ENCODE measurements at places on chromosomes 16 and 17. TPM values are rescaled to one million over a fixed set of nuclear protein-coding genes. Genes with fewer than 3 reads are reported as not detected.

The PDE6G gene
- not detected for total RNA-seq

The MYOCD gene
- total RNA-seq, result 11.7 TPM

The SCIMP gene
- total RNA-seq, result 0.45 TPM

The C1QTNF1 gene
- 2.7 TPM for total RNA-seq

The CNGB1 gene
- total RNA-seq, result 0.04 TPM

The RNF213 gene
- 67.9 TPM for total RNA-seq

The PLXDC1 gene
- 5.7 TPM for total RNA-seq

The GUCY2D gene
- total RNA-seq, result not detected

The WNT9B gene
- total RNA-seq, result not detected

DNA sequence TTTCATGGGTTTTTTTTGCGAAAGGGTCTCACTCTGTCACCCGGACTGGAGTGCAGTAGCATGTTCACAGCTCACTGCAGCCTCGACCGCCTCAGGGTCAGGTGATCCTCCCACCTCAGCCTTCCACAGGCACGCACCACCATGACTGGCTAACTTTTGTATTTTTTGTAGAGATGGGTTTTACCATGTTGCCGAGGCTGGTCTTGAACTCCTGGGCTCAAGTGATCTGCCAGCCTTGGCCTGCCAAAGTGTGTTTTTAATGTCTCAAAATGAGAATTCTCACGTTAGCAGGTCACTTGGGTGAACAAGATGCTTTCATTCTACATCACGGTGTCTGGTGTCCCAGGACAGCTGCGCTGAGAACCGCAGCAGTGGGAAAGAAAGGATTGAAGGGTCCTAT, 3.2 kb downstream of the FBXO31 start:
- peak overlapping the region; percentile 28 for H3K27ac ChIP-seq
- no peak for DNase-seq
- peaks cover 5% of the 10 kb centered on the region for H3K36me3 ChIP-seq
- H3K27me3 ChIP-seq, result no peaks in the 10 kb centered on the region
- H3K4me3 ChIP-seq, result no peak overlapping the region

DNA sequence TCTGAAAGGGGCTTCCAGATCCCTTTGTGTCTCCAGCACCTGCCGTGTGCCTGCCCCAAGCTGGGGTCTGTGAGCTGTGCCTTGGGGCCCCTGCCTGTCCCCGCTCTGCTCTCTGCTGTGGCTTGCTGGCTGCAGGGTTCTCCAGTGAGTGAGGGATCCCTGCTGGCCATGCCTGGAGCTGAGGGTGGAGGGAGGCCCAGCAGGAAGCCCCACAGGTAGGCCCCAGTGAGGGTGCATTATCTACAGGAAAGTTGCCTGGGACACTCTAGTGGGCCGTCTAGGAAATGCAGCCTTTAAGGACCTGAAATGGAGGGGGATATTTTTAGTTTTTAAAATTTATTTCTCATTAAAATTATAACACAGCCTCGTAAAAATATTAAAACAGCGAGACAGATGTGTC, 50.9 kb downstream of the JPH3 start:
- DNase-seq, result no peak
- peaks cover 64% of the 10 kb centered on the region for H3K27me3 ChIP-seq
- H3K36me3 ChIP-seq, result no peaks in the 10 kb centered on the region
- no peak overlapping the region for H3K27ac ChIP-seq
- no peaks in the 10 kb centered on the region for H3K4me1 ChIP-seq

GRCh38 chr17:79513820-79514535, 96.9 kb downstream of the RBFOX3 start:
- no peaks in the 10 kb centered on the region for H3K4me1 ChIP-seq
- DNase-seq, result no peak
- no peaks in the 10 kb centered on the region for H3K27me3 ChIP-seq
- H3K27ac ChIP-seq, result no peak overlapping the region
- no peak overlapping the region for H3K4me3 ChIP-seq

DNA sequence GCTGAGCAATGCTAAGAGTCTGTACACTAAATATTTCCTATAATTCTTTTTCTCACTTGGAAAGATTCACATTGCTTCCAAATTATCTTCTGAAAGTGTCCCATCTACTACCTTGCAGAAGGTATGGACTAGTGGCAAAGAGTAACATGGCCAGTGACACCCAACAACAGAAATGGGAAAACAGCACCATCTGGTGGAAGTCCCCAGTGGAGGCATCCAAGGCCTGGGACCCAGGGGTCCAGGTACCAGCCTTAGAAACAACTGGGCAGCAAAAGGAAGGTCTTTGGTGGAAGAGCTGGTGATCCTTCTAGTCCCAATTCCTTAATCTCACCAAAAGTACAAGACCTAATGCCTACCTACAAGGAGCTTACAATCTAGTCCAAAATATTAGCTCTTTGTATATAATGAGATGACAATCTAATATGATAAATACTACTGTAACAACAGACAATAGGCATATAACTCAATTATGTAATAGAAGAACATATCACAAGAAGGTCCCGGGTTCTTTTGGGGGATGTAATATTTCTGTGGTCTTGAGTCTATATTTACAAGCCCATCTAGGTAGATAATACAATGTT, 55.3 kb downstream of the SKAP1 start:
- H3K4me1 ChIP-seq, result no peaks in the 10 kb centered on the region
- no peaks in the 10 kb centered on the region for H3K36me3 ChIP-seq
- H3K27ac ChIP-seq, result no peak overlapping the region
- no peak for DNase-seq
- H3K4me3 ChIP-seq, result no peak overlapping the region

- H3K27me3 ChIP-seq, result no peaks in the 10 kb centered on the region
- H3K4me1 ChIP-seq, result peaks cover 52% of the 10 kb centered on the region
- no peak overlapping the region for H3K4me3 ChIP-seq
- H3K27ac ChIP-seq, result peak overlapping the region; percentile 86
These were observed 27.5 kb downstream of the ZCCHC14 start for GRCh38 chr16:87465306-87465705.

DNA sequence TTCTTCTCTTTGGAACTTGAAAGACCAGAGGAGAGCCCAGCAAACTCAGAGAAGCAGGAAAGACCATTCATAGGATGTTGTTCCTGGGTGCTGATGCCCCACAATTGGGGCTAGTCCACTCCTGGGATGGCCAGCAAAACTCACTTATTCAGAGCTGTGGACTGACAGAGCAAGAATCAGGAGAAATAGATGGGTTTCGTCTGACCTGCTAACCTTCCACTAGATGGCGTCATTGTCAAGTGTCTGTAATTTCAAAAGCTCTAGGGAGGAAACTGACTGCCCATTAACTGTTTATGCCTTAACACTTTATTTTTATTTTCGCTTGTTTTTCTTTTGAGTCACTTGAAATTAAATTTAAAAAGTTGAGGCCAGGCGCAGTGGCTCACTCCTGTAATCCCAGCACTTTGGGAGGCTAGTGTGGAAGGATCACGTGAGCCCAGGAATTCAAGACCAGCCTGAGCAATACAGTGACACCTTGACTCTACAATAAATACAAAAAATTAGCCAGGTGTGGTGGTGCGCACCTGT, 28.7 kb upstream of the MILR1 start:
- no peaks in the 10 kb centered on the region for H3K4me1 ChIP-seq
- H3K4me3 ChIP-seq, result no peak overlapping the region
- H3K36me3 ChIP-seq, result no peaks in the 10 kb centered on the region
- H3K27me3 ChIP-seq, result no peaks in the 10 kb centered on the region
- no peak for DNase-seq

DNA sequence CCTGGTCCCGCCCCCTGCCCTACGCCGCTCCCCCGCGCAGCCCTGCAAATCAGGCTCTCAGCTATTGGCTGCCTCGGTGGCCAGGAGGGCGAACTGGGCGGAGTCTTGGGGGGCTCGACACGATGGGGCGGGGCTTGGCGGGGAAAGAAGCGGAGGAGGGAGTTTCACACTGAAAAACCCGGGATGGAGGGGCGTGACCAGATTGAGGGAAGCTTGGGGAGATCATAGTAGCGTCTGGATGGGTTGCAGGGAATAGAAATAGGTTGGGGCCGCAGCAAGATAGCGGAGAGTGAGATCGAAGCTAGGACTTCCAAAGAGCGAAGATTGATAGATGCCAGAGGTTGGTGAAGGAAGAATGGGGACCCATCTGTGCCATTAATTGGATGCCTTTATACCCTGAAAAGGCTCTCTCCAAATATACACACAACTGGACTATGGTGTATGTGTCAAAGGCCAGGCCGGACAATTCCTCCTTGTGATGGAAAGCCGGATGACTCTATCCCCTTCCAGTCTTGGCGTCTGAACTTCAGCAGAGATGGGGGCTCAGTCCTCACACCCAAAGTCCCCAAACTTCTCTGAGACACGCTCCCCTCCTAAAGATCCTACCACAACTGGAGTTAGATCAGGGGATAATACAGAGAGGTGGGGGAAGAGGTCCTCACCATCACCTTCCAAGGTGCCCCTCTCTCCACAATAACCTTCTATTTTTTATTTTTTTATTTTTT, 376 bp upstream of the STAC2 start:
- H3K27me3 ChIP-seq, result peaks cover 8% of the 10 kb centered on the region
- DNase-seq, result no peak
- no peaks in the 10 kb centered on the region for H3K36me3 ChIP-seq
- H3K4me1 ChIP-seq, result peaks cover 18% of the 10 kb centered on the region

DNA sequence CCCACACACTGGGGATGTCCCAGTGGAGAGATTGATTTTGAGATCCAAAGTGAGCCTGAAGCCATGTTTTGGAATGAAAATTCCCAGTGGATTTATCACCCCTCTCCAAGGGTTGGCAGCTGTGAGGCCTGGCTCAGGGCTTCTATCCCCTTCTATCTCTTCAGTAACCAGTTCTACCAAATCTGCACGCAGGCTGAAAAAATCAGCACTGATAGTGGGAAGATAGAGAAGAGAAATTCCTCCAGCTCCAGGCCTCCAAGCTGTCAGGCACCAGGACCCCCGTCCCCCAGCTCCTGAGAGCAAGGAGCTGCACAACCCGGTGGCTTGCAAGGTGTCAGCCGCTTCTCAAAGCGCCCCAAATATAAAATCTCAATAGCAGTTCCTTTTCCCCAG, 1.0 kb downstream of the FLOT2 start:
- DNase-seq, result no peak
- peaks cover 85% of the 10 kb centered on the region for H3K4me1 ChIP-seq
- peaks cover 9% of the 10 kb centered on the region for H3K36me3 ChIP-seq
- H3K4me3 ChIP-seq, result peak overlapping the region; percentile 90
- no peaks in the 10 kb centered on the region for H3K27me3 ChIP-seq

DNA sequence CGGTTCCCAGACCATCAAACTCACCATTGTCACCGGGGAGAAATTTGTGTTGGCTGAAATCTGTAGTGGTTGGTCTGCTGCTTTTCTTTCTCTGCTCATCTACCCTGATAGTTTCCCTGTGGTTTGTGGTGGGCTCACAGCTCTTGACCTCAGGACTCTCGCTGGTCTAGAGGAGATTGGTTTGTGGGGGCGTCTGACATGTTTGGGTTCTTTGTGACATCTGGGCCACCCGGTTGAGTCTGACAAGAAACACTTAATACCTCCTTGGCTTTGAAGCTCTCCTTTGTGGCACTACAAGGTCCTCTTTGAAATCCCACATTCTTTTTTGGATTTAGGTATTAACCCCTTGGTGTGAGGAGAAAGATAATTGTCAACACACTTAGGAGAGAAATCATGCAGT, 662.0 kb downstream of the WWOX start:
- H3K4me3 ChIP-seq, result no peak overlapping the region
- H3K36me3 ChIP-seq, result no peaks in the 10 kb centered on the region
- no peaks in the 10 kb centered on the region for H3K4me1 ChIP-seq
- no peak overlapping the region for H3K27ac ChIP-seq

GRCh38 chr17:77478899-77479298, 338.1 kb downstream of the SEC14L1 start:
- H3K4me1 ChIP-seq, result peaks cover 98% of the 10 kb centered on the region
- peak overlapping the region; percentile 51 for H3K27ac ChIP-seq
- DNase-seq, result no peak

GRCh38 chr17:67066717-67067116, 22.4 kb downstream of the CACNG1 start:
- no peaks in the 10 kb centered on the region for H3K36me3 ChIP-seq
- no peaks in the 10 kb centered on the region for H3K4me1 ChIP-seq
- no peak overlapping the region for H3K4me3 ChIP-seq
- DNase-seq, result no peak
- H3K27ac ChIP-seq, result no peak overlapping the region

DNA sequence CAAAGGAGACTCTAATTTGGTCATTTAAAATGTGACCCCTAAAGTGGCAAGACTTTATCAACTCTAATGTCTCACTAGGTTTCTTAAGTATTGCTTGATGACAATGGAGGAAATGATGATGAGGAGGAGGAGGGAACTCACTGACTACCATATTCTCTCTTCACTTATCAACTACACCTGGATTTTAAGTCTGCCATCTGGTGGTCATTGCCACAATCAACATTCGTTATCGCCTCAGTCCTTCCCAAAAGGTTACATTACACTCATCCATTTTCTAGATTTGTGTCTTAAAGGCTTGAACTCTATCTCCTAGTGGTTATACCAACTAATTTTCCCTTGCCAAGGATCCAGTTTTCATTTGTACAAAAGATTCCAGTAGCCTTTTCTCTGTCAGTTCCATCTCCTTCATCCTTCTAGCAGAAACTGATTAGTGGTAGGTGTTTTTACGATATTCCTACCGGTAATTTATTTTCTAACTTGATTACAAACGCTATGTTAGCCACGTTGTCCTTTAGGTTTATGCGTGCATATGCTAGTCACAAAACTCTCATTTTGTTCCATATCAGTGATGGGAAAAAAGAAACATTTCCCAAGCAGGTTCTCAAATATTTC, 114.6 kb upstream of the NOG start:
- no peak overlapping the region for H3K4me3 ChIP-seq
- no peak for DNase-seq
- no peaks in the 10 kb centered on the region for H3K36me3 ChIP-seq
- H3K4me1 ChIP-seq, result no peaks in the 10 kb centered on the region

GRCh38 chr17:74768069-74768762, 7.9 kb downstream of the NAT9 start:
- H3K36me3 ChIP-seq, result peaks cover 100% of the 10 kb centered on the region
- DNase-seq, result no peak
- H3K4me3 ChIP-seq, result no peak overlapping the region
- H3K27ac ChIP-seq, result peak overlapping the region; percentile 81

GRCh38 chr17:9768381-9768934, 22.9 kb downstream of the DHRS7C start:
- H3K27me3 ChIP-seq, result no peaks in the 10 kb centered on the region
- H3K4me3 ChIP-seq, result no peak overlapping the region
- no peak for DNase-seq
- no peaks in the 10 kb centered on the region for H3K36me3 ChIP-seq

- DNase-seq, result no peak
- no peaks in the 10 kb centered on the region for H3K27me3 ChIP-seq
- H3K4me1 ChIP-seq, result peaks cover 56% of the 10 kb centered on the region
- no peak overlapping the region for H3K27ac ChIP-seq
These were observed 11.0 kb downstream of the ADORA2B start for GRCh38 chr17:15955793-15956541.

DNA sequence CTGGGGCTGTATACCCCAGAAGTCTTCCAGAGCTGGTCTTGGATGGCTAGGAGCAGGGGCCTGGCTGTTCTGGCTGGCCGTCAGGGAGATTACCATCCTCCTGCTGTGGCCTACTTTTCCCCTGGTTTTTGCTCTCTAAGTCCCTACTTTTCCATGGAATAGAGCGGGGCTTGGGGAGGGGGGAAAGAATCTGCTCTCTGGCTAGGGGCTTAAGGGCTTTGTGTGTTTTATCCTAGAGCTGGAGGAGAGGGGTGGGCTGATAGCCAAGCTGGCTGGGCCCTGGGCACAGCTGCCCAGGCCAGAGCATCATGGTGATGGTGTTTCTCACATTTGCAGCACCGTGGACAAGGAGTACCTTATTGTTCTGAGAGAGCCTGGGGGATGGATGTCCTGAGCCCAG, 3.6 kb downstream of the NRN1L start:
- H3K4me1 ChIP-seq, result peaks cover 18% of the 10 kb centered on the region
- H3K4me3 ChIP-seq, result no peak overlapping the region
- peaks cover 4% of the 10 kb centered on the region for H3K36me3 ChIP-seq
- no peak overlapping the region for H3K27ac ChIP-seq

- H3K4me1 ChIP-seq, result peaks cover 18% of the 10 kb centered on the region
- H3K4me3 ChIP-seq, result peak overlapping the region; percentile 65
- no peak for DNase-seq
- peaks cover 9% of the 10 kb centered on the region for H3K36me3 ChIP-seq
These were observed 9.4 kb downstream of the RPL19 start for GRCh38 chr17:39209317-39210092.

All from esophagus squamous epithelium (tissue), 5 donors.